Heart left ventricle (tissue), 16 donors: ENCODE measurements at places on chromosomes 12 and 14. TPM values are rescaled to one million over a fixed set of nuclear protein-coding genes. Genes with fewer than 3 reads are reported as not detected.

GRCh38 chr12:81617915-81618314, 141.2 kb downstream of the PPFIA2 start:
- DNase-seq: no peak

- no peak for DNase-seq
These were observed 5.6 kb downstream of the TCTN1 start for GRCh38 chr12:110619534-110619953.

Gene PHETA1
- polyA plus RNA-seq: 29.5 TPM

Gene RNFT2
- 0.68 TPM for polyA plus RNA-seq

Gene ADCY4
- 40.4 TPM for polyA plus RNA-seq

GRCh38 chr12:81005606-81006005, 67.9 kb upstream of the LIN7A start:
- DNase-seq: no peak

Gene LRTM2
- polyA plus RNA-seq: not detected

GRCh38 chr14:52059649-52060048, 9.2 kb downstream of the NID2 start:
- no peak for DNase-seq

Gene NOC4L
- polyA plus RNA-seq: 10.9 TPM

DNA sequence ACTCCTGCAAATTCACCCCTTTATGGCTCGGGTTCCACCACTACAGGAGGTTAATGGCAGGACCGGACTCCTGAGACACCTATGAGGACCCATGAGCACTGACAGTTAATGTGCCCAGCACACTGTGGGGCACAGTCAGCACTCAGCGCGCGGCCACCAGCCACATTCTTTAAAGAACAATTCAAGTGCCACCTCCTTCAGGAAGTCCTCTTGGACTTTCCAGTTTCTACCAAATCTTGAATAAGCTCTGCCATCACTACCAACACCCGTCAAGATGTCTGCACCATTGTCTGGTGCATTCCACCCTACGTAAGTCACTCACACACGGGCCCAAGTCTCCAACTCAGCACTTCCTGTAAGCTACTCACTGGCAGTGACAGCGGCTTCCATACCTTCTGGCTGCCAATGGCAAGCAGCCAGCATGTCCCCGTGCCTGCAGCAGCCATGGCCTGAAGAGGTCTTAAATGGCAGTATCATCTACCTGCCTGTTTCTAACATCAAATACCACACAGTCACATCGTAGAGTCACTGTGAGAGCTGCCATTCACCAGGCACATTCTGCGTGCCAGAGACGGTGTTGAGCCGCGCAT, 48.5 kb downstream of the CDC42BPB start:
- peak; percentile 62 for DNase-seq

DNA sequence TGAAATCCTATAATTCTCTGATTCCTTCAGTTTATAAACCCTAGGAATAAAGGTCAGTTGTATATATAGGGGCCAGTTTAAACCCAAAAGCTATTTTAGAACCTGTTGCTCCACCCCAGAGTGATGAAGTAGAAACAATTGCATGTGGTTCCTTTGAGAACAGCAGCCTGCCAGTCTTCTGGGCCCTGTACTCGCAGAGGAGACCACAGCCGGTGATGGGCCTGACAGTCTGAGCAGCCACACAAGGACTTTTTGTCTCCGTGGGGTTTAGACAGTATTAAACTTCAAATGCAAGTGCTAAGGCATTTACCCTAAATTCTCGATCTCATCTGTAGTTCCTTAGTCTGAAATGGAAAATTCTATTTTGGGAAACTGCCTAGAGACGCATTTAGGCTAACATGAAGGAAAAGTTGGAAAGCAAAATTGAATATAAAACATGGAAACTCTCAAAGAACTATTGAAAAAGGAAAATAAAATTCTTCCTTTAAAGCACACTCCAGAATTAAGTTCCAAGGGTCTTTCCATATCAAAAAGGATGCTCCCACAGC, 80.6 kb downstream of the PRICKLE1 start:
- DNase-seq: no peak

Gene PAX9
- polyA plus RNA-seq: not detected

- DNase-seq: no peak
These were observed 141.0 kb upstream of the BCL2L14 start for GRCh38 chr12:11929714-11930113.

Gene PA2G4
- 62.4 TPM for polyA plus RNA-seq

GRCh38 chr14:47278233-47278842, 397.1 kb downstream of the MDGA2 start:
- DNase-seq: no peak

Gene ADAM20
- 0.19 TPM for polyA plus RNA-seq

DNA sequence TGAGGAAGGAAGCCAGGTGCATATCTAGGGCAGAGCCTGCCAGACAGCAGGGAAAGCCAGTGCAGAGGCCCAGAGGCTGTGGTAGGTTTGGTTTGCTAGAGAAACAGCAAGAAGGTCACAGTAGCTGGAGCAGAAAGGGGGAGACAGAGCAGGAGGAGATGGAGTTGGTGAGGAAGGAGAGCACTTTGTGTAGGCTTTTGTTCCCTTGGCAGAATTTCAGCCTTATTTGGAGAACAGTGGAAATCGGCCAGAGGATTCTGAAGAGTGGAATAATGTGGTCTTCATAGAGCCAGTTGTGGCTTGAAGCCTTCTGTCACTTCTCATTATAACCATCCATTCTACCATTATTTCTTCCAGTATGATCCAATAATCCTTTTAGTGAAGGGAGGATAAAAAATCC, 212.9 kb upstream of the FAR2 start:
- DNase-seq: no peak

DNA sequence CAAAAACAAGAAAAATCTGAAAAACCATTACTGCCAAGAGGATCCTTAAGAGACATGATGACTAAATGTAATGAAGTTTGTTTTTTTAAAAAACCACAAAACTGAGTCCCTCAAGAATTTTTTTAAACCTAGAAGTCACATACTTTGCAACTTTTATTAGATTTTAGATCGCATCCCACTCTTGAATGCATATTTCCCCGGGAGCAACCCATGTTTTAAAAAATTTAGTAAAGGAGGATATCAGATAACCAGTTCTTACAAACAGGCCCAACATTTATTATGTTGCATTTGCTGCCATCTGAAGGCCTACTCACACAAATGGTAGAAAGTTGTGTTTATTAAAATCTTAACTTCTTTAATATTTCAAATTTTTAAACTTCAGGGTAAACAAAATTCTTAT, 44.3 kb upstream of the CCT2 start:
- DNase-seq: no peak

DNA sequence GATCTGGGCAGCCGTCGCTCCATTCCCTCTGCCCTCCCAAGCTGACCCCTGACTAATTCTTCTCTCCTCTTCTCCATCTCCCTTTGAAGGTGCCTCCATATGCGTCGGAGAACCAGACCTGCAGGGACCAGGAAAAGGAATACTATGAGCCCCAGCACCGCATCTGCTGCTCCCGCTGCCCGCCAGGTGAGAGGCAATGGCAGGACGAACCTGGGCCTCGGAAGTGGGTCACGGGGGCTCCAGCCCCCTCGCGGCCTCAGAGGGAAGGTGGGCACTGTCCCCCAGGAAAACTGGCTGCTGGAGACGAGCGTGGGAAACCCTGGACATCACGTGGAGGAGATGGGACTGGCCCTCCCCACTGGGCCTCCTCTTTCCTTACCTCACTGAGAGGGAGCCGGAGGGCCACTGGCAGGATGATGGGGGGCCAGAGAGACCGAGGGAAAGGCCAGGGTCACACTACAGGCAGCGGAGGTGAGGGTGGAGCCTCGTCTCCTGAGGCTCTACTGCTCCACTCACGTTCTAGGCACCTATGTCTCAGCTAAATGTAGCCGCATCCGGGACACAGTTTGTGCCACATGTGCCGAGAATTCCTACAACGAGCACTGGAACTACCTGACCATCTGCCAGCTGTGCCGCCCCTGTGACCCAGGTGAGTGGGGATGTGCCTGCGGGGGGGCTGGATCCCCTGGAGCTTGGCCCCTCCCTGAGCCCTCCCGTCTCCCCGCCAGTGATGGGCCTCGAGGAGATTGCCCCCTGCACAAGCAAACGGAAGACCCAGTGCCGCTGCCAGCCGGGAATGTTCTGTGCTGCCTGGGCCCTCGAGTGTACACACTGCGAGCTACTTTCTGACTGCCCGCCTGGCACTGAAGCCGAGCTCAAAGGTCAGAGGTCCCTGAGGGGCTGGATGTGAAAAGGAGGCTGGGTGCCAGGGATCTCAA, 806 bp downstream of the LTBR start:
- DNase-seq: peak; percentile 53

Gene ERP27
- polyA plus RNA-seq: 0.15 TPM

DNA sequence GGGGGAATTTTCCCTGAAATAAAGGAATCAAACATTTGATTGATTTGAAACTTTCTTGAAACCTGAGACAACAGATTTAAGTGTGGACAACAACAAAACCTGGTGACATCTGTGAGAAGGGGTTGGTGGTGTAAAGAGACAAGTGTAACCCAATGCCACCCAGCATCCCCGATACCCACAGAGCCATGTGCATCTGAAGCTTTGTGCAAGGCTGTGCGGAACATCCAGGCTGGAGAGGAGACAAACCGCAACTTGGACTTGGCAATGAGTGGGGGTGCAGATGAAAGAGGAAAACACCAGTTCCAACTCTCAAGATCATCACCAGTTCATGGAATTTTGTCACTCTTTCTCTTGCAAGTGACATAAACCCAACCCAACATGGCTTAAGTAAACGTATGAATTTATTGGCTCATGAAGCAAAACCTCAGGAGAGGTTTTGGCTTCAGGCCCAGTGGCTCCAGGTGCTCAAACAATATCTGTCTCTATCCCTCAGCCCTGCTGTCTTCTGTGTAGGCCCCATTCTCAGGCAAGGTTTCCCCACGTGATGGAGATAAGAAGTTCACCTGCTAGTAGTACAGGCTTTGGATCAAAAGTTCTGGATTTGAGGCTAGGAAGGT, 55.2 kb upstream of the NTF3 start:
- no peak for DNase-seq

- no peak for DNase-seq
These were observed 38.1 kb upstream of the LMNTD1 start for GRCh38 chr12:25591144-25591543.

- peak; percentile 54 for DNase-seq
These were observed 64.4 kb downstream of the TTLL5 start for GRCh38 chr14:75725481-75725880.

DNA sequence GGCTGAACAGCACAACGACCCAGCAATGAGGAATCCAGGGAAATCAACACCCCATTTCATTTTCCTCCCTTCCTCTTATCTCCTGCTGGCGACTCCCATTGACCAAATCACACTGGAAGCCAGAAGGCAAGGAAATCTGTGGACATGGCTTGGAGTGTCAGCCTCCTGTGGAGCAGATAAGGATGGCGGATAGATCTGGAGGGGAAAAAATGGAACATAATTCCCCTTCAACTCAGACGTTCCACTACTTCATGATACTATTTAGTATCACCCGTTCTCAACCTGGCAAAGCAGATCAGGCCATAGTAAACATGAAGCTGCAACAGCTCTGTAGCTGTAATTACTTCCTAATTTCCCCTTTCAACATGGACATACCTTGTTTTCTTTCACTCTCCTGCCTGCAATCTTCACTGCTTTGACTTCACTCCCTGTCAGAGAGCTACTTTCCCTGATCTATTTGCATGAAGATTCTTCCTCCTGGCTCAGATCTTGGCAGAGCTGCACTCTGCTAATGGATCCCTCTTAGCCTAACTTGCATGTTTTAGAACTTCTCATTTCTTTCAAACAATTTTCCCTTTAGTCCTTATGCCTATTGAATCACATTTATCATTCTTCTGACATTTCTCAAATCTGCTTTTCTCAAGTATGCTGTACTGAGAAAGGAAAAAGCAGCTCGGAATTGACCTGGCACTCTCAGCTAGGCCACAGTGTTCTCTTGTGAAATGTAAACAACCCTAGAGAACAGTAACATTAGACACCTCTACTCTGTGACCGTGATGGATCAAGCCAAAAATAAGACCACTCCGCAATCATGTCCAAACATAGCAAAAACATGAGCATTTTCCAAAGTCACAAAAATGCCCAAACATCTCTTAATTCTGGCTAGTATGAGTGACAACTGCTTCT, 135.1 kb downstream of the ETNK1 start:
- DNase-seq: no peak

Gene LIMA1
- polyA plus RNA-seq: 11.6 TPM

GRCh38 chr12:113262710-113263109, 41.4 kb downstream of the TPCN1 start:
- DNase-seq: no peak

GRCh38 chr14:33835677-33836076, 115.2 kb downstream of the EGLN3 start:
- DNase-seq: no peak

DNA sequence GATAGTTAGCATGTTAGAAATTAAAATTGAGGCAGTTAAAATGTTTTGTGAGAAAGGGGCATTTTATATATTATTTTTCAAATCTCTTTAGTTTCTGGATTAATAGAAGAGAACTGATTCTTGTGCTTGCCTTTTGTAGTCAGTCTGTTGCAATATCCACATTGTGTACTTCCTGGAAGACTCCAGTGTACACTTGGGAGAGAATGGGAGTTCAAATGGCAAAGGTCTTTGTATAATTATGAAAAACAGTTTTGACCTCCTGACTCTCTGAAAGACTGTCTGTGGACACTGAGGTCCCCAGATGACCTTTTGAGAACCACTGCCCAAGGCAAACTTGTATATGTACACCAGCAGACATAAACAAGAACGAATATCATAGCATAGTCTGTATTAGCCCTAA, 12.1 kb downstream of the E2F7 start:
- no peak for DNase-seq

- DNase-seq: no peak
These were observed 23.1 kb upstream of the KCNK10 start for GRCh38 chr14:88346048-88346639.

DNA sequence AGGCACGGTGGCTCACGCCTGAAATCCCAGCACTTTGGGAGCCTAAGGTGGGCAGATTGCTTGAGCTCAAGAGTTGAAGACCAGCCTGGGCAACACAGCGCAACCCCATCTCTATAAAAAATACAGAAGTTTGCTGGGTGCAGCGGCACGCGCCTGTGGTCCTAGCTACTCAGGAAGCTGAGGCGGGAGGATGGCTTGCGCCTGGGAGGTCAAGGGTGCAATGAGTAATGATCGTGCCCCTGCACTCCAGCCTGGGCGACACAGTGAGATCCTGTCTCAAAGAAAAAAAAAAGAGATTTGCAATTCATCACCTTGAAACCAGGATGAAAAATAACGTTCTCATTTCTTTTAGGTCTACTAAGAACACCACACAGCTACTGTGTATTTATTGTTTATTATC, 4.0 kb downstream of the STX2 start:
- DNase-seq: no peak

- no peak for DNase-seq
These were observed 123.5 kb upstream of the TRHDE start for GRCh38 chr12:72148709-72149108.

- DNase-seq: no peak
These were observed 151.4 kb upstream of the DAAM1 start for GRCh38 chr14:59037086-59037485.

Gene AKAP3
- polyA plus RNA-seq: 1.9 TPM
